ENCODE measurements at places on chromosomes 4 and X.

GRCh38 chr4:142064181-142064580 lies 427.8 kb downstream of the IL15 start:
- no peak for DNase-seq

DNA sequence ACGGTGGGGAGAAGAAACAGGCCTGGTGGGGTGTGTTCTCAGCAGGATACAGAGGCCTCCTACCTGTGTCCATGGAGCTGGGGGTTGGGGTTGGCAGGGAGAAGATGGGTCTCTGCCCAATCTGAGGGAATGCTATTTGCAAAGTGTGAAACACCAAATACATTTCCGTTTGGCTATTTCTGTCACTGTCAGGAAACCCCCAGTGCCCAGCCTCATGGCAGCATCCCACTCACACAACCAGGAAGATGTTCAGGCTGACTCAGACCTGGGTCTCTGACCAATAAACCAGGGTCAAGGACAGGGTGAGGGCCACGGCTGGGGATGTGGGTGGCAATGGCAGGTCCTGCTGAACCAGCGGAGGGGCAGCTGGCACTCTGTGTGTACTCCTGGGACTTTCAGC lies 41.3 kb downstream of the BCOR start:
- no peak for DNase-seq

GRCh38 chr4:13829457-13829856 lies 201.9 kb upstream of the BOD1L1 start:
- no peak for DNase-seq

DNA sequence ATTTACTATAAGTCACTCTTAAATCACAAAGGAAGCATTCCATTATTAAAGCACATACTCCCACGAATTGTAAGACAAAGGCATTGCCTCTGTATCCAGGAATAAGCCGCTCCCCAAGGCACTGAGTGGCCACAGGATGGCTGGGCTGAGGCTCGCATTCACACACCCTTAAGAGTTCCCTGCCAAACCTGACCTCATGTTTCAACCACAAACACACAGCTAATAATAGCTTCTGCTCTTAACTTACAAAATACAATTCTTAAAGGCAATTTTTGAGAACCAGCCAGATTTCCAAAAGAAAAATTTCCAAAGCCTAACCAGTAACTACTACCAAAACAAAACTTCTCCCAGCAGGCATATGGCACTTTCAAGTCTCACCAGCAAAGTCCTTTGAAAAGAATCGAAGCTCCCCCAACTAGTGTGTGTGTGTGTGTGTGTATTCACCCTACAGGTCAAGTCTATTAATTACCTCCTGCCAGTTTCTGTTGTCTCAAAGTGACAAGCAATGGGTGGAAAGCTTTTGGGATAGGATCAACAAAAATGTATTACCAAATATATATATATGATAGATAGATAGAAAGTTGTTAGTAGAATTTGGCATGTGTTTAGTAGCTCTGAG lies 36.0 kb downstream of the ARHGAP6 start:
- peak; percentile 29 for DNase-seq

GRCh38 chr4:108034565-108034964 lies 44.9 kb downstream of the HADH start:
- no peak for DNase-seq
